ENCODE measurements at places on chromosomes 2 and 18.

GRCh38 chr2:136384531-136385303, 266.8 kb upstream of the CXCR4 start:
- no peak for DNase-seq

DNA sequence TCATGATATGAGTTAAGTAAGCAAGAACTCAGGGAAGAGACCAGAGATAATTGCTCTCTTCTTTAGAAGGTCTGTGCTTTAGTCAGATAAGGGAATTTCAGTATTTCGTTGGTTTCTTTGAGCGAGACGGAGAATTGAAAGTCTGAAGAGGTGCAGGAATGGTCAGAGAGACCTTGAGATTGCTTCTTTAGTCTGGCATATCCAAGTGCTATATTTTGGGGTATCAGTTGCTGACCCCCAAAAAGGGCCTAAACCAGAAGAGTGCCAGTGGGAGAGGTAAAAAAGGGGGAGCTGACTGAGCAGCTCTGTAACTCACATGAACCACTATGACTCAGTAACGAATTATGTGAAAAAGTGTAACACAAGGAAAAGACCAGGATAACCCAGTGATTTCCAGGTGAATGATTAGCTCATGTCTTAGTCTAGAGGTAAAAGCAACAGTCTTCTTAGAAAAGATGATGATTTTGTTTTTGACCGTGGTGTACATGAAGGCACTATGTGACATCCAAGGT, 932.9 kb downstream of the TDRD15 start:
- DNase-seq = no peak

GRCh38 chr2:134736167-134736880, 17.5 kb upstream of the TMEM163 start:
- no peak for DNase-seq

DNA sequence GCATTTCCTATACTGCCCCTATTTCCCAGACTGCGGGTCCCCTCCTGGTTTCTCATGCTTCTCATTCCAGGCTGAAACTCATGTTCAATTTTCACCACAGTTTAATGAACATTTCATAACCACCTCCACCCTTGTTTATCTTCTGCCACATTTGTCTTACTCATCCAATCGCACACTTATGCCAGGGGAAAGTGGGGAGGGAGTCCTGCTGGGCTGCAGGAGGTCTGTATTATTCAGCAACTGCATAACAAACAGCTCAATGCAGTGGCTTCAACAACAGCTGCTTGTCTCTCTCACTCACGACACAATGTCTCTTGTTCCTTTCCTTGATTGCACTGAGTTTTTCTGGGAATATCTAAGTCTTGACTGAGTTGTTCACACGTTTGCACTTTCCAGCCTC, 106.0 kb downstream of the ZNF519 start:
- DNase-seq = no peak

DNA sequence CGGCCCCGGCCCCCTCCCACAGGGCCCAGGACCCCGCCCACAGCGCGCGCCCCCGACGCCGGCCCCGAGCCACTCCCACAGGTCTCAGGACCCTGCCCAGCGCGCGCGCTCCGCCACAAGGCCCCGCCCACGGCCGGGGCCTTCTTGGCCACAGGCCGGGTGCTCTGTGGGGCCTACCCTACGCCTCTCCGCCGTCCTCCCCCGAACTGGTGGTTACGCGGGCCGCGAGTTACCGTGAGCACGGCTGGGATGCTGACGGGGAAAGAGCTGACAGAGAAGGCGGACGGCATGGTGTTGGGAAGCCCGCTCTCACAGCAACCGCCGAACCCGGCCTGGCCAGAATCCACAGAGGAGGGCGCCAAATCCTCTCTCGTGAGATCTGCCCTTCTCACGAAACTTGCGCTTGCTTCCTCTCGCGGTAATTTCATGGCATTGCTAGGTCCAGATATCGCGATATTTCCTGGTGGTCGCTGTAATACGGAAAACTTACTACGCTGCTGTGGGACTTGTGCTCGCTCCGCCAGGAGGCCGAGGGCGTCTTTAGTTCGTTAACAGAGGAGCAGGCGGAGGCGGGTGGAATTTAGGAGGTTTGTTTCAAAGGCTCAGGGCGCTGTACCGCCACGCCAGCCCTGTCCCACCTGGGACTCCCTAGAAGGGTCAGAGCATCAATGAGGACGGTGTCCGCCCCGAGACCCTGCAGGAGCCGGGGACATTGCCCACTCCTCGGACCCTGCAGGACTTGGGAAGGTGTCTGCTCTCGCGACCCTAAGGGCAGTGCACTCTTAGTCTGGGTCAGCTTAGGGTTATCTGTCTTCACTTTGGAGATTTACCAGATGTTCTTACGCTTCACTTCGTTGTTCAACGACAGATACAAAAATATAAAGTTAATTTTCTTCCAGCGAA, at the start of gene TMEM18:
TSS of gene TMEM18 (minus strand) at position 351 of the 903 bp plus-strand sequence. CDS start at position 290, 61 bp downstream.
- peak; percentile 73 for DNase-seq

- no peak for DNase-seq
These were observed 89.0 kb downstream of the MTCL1 start for GRCh38 chr18:8794156-8794933.

- no peak for DNase-seq
These were observed 112.5 kb downstream of the PIK3C3 start for GRCh38 chr18:42067518-42067917.

DNA sequence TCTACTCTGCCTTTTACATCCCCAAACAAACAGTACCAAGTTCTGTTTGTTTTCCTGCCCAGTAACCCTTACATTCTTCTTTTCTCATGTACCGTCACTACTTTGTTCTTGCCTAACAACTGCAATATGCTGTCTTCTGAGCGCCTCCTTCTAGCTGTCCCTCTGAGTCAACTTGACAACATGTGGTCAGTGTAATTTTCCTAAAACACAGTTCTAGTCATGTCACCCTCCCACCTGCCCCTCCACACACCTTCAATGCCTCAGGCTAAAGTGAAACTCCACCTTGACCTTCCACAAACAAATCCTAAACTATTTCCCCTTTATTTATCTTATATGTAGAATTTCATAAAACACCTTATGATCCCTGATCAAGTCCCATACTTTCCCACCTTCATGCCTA, 124.6 kb upstream of the CD302 start:
- DNase-seq = no peak

DNA sequence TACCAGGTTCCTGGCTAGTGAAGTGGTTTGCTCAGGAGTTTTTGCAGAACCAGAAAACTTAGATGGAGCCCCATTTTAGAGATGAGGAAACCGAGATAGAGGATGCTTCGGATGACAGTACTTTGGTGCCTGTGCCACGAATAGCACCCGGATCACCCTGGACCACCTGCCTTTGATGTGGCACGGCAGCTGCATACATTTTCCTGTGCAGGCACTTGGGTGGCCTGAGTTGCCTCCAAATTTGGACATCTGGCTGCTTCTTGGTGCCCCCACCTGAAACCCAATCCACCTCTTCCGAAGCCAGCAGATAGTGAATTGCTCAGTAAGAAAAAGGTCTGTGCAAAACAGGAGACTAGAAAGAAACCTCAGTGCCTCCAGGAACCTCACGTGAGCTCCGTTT, 140.6 kb upstream of the ID2 start:
- DNase-seq = no peak

DNA sequence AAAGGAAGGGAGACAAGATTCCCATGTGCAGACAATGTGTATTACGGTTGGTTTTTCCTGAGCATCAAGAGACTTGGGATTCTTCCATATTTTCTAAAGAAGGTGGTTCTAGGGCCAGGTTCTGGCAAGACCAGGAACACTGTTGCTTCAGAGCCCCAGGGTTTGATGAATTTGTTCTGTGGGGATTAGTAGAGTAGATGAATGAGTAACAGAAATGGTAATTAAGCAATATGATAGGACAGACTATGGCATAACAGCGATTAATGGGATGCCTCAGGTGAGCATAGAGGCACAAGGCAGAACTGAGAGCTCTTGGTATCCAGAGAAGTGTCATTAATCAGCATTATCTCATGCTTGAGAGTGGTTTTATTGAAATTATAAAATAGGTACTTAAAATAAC, 82.8 kb upstream of the PNPT1 start:
- DNase-seq = no peak

- no peak for DNase-seq
These were observed 18.7 kb upstream of the SULT1C3 start for GRCh38 chr2:108220942-108221541.

GRCh38 chr2:144519934-144520731, at the start of gene ZEB2:
Gene ZEB2, minus strand, starts transcription at chr2:144520119. Its CDS starts 2,769 bp downstream, at chr2:144517350.
- DNase-seq = no peak

DNA sequence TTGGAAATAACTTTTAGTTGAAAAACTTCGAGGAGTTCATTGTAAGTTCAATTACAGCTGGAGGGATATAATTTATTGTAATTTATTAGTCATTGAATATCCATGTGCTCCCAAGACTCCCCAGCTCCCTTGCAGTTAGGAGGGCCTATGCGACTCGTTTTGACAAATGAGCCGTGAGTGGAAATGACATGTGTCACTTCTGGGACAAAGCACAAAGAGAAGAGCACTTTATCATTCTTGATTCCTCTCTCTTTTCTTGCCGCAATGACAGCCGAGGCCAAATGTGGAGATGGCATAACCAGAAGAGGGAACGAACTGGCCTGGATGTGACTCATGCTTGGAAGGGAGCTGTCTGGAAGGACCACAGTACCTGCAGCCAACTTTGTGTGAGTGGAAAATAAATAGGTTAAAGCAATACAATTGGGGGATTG, 44.2 kb upstream of the ITSN2 start:
- no peak for DNase-seq

DNA sequence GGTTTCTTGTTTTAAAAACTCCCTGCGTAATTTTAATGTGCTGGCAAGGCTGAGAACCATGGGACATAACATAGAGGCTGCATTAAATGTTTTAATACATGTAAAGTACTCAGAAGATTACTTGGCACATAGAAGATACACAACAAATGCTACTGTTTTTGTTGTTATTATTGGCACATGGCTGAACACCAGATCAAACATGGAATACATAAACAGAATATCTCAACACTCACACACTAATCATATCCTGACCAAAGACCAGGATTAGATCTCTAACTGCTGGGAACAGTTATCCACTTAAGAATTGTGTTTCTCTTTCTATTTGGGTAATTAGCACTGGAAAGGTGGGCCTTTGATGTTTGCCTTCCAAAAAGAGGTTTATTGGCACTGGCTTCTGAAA, 69.3 kb downstream of the KCNE4 start:
- DNase-seq = no peak

DNA sequence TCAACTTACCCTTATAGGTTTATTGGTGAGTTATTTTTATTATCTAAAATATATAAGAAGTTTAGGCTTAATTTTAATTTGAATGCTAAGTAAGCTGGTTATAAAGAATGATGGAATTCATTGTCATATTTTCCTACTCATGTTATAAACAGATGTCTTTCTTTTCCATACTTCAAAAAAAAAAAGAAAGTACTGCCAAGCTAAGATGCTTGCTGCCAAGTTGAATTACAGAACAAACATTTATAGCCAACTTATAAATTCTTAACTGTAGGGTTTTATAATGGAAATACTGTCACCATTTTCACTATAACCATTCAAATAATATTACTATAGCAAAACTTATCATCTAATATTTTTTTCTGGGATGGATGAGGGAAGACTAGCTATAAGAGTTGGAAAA, 676.0 kb downstream of the NRXN1 start:
- DNase-seq = no peak

DNA sequence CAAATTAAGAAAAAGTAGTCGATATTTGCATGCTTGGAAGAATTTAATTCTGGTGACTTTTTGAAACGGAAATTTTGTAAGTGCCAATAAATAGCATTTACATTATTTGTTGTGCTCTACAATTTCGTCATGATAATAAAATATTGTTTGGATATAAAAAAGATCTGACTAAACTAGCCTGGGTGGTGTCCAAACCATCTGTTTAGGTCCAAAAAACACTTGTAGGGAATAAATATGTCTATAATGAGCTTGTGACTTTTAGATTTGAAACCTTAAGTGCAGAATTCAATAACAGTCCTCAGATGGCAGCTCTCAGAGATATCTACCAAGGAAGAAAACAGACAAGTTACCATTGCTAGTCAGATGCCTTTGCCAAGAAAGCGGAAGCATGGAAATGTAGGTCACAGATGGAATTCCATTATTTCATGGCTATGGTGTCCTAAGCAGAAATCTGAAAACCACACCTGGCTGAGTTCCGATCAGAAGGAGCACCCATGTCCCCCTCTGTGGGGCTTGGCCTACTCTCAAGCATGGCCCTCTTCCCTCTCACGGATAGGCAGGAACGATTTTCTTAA, 731.1 kb downstream of the RNF144A start:
- DNase-seq = no peak

GRCh38 chr2:112047537-112048235, 7.4 kb upstream of the TMEM87B start:
- DNase-seq = no peak

DNA sequence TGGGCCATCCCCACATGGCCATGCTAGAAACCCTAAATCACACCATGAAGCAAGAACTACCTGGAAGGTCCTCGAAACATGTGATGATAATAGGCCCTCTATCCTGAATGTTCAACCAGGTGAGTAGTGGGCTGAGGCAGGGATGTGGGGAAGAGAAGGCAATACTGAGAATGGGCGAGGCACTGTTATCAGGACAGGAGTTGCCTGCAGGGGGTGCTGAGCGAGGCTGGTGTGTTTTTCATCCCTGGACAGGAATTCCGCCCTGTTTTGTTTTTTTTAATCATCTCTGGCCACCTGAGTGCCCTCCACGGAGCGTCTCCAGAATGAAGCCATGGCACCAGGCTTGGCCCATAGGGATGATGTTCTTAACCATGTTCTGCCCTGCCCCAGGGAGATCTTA, 103.0 kb upstream of the SOX11 start:
- no peak for DNase-seq

DNA sequence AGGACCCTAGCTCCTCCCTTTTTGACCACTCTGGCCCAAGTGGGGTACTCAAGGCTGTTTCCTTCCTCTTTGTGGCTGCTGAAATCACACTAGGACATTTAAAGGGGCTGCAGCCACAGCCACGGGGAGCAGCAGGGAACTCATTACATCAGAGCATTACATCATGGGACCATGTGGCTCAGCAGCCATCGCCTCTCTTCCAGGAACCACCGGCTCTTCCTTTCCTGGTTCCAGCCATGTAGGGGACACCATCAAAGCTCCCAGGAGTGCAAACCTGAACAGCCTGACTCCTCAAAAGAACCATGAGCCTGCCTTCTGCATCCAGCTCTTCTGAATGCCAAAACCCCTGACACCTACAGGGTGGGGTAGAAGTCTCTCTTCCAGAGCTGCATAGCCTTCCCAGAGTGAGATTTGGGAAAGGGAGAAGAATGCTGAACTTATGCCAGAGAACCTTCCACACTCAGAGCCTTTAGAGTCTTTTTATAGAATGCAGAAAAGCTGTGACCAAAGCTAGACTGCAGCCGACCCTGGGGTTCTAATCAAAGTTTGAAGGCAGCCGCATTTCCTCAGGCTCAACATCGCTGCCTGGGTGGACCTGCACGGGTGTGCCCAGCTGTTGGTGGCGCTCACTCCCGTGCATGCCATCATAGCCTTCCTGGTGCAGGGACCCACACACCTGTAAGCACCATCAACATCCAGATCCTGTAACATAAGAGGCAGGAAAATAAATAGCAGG, 121.7 kb downstream of the KLHL29 start:
- no peak for DNase-seq

- no peak for DNase-seq
These were observed 18.0 kb downstream of the LRP1B start for GRCh38 chr2:142112757-142113221.

GRCh38 chr2:193251909-193252308, 1057.2 kb upstream of the TMEFF2 start:
- DNase-seq = no peak
